ENCODE measurements at places on chromosomes 2 and 18.

DNA sequence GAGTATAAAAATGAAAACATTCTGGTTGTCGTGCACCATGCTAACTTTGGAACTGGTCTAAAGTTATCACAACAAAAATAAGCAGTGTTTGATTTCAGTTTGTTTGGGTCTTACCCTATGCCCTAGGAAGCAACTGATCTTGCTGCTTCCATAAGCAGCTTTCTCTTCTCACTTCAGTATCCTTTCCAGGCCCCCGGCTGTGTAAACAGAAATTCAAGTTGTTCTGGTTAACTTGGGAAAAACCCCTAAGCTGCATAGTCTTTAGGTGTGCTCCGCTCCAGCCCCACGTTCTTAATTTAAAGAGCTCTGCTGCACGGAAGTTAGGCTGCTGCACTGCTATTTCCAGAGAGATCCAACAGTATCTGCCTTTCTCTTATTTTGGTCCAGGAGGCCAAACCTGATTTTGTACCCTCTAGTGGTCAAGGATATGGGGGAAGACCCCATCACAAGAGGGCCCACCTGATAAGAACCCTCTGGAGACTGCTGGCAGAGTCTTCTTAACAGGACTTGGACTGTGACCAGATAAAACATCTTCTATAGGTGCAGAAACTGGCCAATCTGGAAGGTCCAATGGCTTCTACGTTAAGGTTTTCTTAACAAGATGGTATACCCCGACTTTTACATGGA, 69.1 kb downstream of the FEZ2 start:
- no peak for DNase-seq

GRCh38 chr2:68088940-68089339, 26.1 kb upstream of the C1D start:
- DNase-seq = no peak

- no peak for DNase-seq
These were observed 67.7 kb downstream of the ARHGAP28 start for GRCh38 chr18:6797171-6797570.

- DNase-seq = peak; percentile 12
These were observed 30.7 kb upstream of the KLHL14 start for GRCh38 chr18:32803568-32803967.

DNA sequence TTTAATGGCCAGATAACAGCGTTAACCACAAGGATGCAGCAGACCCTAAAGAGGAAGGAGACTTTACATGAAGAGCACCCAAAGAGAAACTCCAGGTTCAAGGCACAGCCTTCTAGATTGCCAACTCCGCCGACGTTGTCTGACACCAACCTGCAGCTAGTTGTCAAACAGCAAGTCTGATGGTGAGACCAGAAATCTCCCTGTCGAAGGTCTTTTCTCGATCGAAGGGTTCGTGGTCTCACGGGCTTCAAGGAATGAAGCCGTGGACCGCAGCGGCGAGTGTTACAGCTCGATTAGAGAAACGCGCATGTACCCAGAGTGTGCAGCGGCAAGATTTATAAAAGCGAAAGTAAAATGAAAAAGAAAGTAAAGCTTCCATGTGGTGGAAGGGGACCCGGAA, 656.3 kb downstream of the XIRP2 start:
- DNase-seq = no peak

GRCh38 chr18:52339891-52340371, at the start of gene DCC:
DCC (plus strand) TSS chr18:52340197; CDS start chr18:52340788, 591 bp downstream.
- peak; percentile 21 for DNase-seq

DNA sequence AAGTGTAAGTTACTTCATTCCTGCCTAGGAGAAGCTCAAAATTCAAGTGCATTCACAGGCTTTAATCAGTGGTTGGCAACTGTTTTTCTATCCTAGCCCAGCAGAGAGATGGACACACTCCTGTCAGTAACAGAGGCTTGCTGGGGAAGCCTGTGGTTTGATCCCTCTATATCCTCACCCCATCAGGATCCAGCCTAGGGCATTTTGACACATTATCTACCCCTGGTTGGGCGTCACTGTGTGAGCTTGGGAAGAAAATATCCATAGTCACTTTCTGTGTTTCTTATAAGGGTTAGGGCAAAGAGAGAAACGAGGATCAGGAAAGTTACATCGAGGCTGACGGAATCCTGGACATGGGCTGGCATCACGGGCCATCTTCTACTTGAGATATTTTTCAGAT, 10.0 kb downstream of the NT5DC4 start:
- DNase-seq = no peak

DNA sequence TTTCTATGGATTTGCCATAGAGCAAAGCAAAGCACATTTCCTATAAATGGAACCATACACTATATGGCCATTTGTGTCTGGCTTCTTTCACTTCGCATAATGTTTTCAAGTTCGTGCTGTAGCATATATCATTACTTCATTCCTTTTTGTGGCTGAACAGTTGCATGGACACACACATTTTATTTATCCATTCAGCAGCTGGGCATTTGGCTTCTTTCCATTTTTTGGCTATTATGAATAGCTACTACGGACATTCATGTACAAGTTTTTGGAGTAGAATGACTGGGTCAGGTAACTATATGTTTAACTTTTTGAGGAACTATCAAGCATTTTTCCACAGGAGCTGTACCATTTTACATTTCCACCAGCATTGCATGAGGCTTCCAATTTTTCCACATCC, 10.7 kb upstream of the SELENOI start:
- no peak for DNase-seq

GRCh38 chr2:238854246-238854645, 6.4 kb downstream of the TWIST2 start:
- DNase-seq = no peak

- DNase-seq = no peak
These were observed 8.3 kb upstream of the DNAH7 start for GRCh38 chr2:196076778-196077568.

- DNase-seq = no peak
These were observed 101.1 kb upstream of the ODC1 start for GRCh38 chr2:10549195-10549594.

- no peak for DNase-seq
These were observed 72.9 kb upstream of the RBM44 start for GRCh38 chr2:237725661-237726060.

- DNase-seq = no peak
These were observed 61.2 kb downstream of the MAP4K3 start for GRCh38 chr2:39375917-39376316.

GRCh38 chr2:32356681-32357317, at the start of gene BIRC6:
BIRC6 (plus strand) TSS chr2:32357023; CDS start chr2:32357162, 139 bp downstream.
- DNase-seq = peak; percentile 86

GRCh38 chr2:211766689-211767088, 771.9 kb downstream of the ERBB4 start:
- no peak for DNase-seq

GRCh38 chr2:36128359-36128758, 227.2 kb upstream of the CRIM1 start:
- DNase-seq = no peak

DNA sequence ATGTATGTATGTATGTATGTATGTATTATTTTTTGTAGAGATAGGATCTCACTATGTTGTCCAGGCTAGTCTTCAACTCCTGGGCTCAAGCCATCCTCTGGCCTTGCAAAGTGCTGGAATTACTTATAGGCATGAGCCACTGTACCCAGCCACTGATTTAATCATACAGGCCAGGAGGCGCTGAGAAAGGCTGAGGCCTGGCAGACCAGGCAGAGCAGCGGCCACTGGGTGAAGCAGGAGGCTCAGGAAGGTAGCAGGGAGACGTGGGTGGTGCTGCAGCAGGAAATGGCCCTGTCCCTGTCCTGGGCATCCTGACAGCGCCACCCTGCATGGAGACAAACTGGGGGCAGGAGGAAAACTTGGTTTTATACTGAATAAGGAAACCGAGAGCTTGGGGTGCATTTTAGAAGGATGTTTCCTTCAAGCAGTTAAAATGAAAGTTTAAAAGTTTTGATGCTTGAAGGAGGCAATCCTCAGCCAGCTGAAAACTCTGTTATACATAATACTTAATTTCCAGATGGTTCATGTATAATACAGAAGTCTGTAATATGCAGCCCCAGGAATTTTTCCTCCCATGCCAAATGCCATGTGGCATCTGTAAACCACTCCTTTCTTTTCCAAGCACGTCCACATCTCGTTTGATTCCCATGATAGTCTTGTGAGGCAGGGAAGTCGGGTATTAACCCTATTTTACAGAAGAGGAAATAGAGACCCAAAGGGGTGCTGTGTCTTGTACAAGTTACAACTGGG, 182.4 kb downstream of the CELF4 start:
- DNase-seq = no peak

DNA sequence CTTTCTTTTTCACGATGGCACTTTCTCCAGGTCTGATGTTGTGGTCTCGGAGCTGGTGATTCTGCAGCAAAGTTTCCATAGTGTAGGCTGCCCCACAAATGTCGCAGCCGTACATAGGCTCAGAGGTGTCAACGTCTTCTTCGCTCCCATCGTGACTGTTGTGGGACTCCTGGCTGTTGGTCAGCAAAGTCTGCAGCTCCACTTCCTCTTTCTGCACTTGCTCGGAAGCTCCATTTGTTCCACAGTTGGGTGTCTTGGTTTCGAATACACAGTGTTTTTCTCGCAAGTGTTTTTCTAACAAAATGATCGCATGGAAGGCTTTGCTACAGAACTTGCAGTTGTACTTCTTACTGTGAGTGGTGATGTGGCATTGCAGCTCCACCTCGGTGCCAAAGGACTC, 126.8 kb downstream of the ZNF521 start:
- no peak for DNase-seq

- no peak for DNase-seq
These were observed 111.7 kb downstream of the ANKRD44 start for GRCh38 chr2:197198890-197199289.

DNA sequence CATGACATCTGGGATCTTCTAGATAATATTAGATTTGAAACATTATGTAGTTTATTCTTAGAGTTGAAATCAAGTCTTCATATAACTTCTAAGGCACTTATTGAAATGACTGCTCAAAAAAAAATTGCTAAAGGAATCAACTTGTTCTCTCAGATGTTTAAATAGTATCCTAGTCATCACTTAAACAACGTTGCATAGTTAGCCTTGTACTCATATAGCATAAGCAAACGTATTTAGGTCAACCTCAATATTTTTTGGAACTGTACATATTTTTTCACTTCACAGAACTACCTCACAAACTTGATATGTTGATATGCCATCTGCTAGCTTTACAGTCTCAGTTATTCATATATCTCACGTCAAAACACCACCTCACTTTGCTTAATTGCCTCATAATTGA, 47.1 kb upstream of the CREB1 start:
- DNase-seq = no peak

DNA sequence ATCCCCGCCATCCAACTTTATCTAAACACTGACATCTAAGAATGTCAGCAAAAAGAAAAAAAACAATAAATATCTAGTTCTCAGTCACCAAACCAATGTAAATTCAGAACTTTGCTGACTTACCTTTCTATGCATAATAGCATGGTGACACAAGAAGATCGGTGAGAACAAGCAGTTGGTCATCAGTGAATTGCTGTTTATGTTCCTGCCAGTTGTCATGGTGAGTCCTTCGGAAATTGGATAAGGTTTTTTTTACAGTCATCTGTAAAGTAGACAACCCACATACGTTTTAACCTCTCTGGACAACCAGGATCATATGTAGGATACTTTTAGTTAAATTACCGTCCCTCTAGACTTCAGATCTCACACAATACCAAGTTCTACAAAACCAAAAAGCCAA, 6.2 kb upstream of the GPR75 start:
- no peak for DNase-seq

DNA sequence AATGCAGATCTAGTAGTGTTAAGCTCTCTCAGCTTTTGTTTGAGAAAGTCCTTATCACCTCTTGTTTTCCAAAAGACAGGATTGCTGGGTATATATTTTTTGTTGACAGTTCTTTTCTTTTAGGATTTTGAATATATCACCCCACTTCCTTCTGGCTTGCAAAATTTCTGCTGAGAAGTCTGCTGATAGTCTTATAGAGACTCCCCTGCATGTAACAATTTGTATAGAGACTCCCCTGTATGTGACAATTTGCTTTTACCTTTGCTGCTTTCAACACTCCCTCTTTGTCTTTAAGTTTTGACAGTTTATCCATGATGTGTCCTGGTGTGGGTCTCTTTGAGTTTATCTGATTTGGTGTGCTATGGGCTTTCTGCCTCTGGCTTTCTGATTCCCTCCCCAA, 115.0 kb upstream of the CCDC85A start:
- DNase-seq = no peak

DNA sequence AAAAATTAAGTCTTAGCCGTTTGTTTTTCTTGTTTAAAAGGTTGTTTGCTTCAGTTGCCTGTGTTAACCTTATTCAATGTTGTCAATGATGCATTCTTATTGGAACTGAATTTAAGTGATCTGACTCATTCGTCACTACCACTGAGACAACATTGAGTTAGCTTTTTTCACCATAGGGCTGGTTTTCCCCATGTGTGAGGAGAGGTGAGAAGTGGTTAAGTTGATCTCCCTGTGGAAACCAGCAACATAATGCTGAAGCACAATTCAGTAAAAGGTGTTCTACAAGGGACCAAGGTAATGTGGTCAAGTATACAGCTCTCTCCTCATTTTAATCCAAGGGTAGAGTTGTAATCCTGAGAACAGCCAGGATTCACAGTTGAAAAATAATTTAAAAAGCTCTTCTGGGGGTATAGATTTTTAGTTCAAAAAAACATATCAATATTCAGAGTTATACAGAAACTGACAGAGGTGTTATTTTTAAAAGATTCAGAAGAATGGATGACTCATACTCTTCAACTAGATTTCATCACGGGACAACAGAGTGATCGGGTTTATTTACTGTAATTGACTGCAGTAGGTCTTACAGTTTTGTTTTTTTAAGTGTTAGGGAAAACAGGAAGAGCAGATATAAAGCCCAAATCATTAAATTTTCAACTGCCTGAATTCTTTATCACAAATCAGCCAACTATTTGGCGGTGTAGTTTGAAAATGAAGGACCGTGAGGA, 12.6 kb downstream of the NOP58 start:
- peak; percentile 43 for DNase-seq

- no peak for DNase-seq
These were observed 46.3 kb upstream of the DARS1 start for GRCh38 chr2:136031711-136032110.

DNA sequence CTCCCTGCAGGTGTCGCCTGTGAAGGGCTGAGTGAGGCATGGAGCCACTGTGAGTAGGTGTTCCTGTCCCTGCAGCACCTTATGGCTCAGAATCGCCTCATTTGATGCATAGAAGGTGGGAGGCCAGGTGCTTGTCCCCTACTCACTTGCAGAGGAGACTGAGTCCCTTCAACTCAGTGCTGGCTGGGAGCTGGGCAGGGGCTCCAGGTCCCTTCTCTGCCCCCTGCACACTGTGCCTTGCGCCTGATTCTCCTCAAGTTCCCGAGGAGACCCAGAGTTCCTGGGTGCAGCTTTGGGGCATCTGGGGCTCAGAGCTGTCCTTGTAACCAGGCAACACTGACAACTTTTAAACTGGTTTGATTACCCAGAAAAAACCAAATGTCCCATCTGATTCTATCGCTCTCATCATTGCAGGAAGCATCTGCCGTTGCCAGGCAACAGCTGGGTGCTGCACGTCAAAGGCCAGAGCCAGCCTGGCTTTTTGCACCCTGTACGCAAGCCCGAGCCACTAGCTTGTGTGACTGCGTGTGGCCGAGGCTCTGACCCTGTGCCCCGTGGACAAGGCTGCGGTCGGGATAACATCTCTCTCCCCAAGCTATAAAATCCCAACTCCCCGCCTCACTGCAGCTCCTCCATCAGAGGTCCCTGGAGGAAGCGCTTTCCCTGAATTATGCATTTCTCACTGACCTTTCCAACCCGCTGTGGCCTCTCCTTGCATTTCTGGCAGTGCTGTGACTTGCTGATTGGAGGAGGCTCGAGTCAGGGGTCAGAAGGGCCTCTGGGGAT, 130.8 kb upstream of the HDAC4 start:
- no peak for DNase-seq

Measured in retinal pigment epithelial cell (primary cell).